ENCODE measurements at places on chromosomes 2 and 18.

GRCh38 chr2:134334542-134335353 is 80.9 kb downstream of the MGAT5 start:
- no peak for DNase-seq

DNA sequence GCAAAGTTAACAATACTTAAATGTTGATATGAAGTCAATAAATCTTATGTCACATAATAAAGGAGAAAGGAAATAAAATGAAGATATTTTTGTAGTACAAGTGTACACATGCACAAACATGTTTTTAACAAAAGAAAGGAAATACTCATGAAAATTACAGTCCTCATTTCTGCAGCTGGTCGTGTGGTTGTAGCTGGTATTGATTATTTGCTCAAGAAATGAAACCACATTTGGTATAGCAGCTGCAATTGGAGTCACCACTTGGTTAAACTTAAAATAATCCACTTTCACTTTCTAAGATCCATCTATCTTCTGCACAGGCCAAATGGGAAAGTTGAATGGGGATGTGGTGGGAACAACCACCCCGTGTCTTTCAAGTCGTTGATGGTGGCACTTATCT is 580.5 kb upstream of the NRXN1 start:
- DNase-seq: no peak

GRCh38 chr18:66439670-66440069 is 164.2 kb downstream of the CDH19 start:
- DNase-seq: no peak

GRCh38 chr2:25178976-25179375 is 10.6 kb upstream of the POMC start:
- no peak for DNase-seq

DNA sequence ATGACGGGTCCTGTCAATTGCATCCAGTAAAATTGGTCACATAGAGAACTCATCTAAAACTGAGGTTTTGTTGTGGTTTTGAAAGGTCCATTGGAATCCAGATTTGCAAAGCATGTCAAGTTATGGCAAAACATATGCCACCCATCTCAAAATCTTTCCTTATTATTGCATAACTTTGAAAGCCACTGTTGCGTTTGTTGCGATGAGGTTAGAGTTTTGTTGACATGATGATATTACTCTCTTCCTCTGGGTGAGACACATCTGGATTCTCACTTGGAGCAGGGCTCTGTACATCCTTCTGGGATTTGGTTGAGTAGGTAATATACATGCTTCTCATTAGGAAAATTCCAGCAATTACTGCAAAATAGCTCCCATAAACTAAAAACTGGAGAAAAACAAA is 20.6 kb downstream of the SCYGR5 start:
- no peak for DNase-seq

DNA sequence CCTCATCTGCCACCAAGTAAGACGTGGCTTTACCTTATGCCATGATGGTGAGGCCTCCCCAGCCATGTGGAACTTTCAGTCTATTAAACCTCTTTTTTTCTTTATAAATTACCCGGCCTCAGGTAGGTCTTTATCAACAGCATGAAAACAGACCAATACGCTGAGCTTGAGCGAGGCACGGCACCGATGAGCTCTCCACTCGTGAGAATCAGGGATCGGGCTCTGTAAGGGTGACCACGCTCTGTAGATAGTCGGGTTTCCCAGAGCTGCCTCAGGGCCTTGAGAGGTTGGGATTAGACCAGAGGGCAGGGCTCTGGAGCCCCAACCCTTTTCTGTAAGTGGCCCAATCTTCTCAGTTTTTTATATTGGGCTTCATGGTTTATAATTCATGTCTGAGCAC is 360.3 kb upstream of the MYT1L start:
- DNase-seq: no peak

GRCh38 chr2:226066391-226066790 is 666.9 kb downstream of the NYAP2 start:
- no peak for DNase-seq

- DNase-seq: no peak
Observed at GRCh38 chr2:169254774-169255173, 107.6 kb downstream of the LRP2 start.
